ENCODE measurements at places on chromosomes 6 and 20.

DNA sequence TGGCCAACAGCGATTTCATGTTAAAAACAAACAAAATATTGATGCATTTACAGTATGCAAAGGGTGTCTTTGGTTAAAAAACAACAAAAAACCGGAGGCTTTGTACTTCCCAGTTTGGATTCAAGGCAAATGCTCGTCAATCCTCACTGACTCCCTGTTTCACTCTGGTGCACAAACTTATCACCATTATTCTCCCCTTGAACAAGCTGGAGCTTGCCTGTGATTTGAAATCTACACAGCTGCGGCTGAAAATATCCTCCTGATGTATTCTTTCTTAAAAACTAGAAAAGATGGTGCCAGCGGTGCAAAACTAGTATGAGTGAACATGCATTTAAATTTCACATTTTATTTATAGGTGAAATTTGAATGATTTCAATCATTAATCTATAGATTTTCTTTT lies 3.3 kb downstream of the PERP start:
- DNase-seq, result no peak

DNA sequence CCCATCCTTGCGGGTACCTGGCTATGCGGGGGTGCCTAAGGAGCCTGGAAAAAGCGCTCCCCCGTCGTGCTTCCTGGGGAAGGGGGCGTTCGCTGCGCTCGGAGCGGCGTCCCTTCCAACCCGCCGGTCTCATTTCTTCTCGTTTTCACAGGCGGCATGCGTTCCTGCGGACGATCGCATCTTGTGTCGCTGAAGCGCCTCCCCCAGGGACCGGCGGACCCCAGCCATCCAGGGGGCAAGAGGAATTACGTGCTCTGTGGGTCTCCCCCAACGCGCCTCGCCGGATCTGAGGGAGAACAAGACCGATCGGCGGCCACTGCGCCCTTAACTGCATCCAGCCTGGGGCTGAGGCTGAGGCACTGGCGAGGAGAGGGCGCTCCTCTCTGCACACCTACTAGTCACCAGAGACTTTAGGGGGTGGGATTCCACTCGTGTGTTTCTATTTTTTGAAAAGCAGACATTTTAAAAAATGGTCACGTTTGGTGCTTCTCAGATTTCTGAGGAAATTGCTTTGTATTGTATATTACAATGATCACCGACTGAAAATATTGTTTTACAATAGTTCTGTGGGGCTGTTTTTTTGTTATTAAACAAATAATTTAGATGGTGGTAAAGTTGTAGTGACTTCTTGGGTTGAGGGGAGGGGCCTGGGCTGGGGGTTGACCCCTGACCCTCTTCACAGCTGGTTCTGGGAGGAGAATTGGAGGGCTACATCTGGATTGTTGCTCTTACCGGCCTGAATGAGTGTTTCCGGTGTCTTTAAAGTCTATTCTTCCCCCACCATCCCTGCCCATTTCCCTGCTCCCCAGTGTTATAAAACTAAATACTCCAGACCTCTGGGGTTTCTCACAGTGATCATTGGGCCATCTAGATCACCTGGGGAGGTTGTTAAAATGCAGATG lies 1.1 kb downstream of the ID1 start:
- no peak for DNase-seq

- DNase-seq, result no peak
Measured at GRCh38 chr6:127436578-127437110, 22.5 kb downstream of the KIAA0408 start.

GRCh38 chr6:44921798-44922197 lies 406.3 kb upstream of the RUNX2 start:
- DNase-seq, result no peak

DNA sequence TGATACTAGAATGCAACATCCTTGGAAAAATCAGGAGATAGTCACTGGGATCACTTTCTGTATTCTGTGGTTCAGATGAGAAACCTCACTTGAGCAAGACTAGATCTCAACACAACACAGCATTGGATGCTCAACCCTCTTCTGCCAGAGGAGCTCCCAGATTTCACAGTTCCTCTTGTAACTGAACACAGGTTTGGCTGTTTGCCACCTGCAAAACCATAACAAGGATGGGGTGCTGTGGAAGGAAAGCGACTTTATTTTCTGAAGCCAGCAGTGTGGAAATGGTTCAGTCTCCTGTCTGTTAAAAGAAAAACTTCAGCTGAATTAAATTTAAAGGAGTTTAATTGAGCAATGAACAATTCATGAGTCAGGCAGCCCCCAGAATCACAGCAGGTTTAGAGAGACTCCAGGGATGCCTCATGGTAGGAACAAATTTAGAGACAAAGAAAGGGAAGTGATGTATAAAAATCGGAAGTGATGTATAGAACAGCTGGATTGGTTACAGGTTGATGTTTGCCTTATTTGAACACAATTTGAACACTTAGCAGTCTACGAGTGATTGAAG lies 149.9 kb upstream of the UST start:
- DNase-seq, result no peak

GRCh38 chr20:48944663-48945297 lies 23.3 kb downstream of the ARFGEF2 start:
- no peak for DNase-seq

DNA sequence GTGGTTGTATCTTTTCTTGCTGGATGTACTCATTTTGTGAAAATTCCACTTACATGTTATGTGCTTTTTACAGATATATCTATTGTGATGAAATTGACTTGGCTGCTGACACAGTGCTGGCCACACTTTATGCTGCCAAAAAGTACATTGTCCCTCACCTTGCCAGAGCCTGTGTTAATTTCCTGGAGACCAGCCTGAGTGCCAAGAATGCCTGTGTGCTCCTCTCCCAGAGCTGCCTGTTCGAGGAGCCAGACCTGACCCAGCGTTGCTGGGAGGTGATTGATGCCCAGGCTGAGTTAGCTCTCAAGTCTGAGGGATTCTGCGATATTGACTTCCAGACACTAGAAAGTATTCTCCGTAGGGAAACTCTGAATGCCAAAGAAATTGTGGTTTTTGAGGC lies 4.9 kb downstream of the BTBD3 start:
- no peak for DNase-seq

GRCh38 chr6:137224799-137225198 lies 5.6 kb upstream of the IFNGR1 start:
- DNase-seq, result no peak

- DNase-seq, result no peak
Measured at GRCh38 chr6:65113581-65113980, 593.4 kb downstream of the EYS start.

DNA sequence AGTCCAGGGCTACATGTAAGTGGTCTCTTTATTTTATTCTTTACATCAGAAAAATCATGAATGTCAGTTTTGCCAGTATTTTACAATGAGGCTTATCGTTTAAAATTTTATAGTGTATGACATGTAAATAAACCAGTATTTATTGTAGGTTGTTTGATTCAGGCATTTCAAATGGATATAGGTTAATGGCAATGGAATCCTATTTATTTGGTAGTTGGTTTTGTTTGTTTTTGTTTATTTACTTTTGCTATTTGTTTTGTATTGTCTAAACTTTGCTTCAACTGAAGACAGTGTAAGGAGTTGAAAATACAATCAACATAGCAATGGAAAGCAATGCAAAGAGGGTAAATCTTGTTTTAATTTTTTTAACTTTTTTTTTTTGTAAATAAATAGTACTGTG lies 119.0 kb upstream of the SAMD5 start:
- no peak for DNase-seq

DNA sequence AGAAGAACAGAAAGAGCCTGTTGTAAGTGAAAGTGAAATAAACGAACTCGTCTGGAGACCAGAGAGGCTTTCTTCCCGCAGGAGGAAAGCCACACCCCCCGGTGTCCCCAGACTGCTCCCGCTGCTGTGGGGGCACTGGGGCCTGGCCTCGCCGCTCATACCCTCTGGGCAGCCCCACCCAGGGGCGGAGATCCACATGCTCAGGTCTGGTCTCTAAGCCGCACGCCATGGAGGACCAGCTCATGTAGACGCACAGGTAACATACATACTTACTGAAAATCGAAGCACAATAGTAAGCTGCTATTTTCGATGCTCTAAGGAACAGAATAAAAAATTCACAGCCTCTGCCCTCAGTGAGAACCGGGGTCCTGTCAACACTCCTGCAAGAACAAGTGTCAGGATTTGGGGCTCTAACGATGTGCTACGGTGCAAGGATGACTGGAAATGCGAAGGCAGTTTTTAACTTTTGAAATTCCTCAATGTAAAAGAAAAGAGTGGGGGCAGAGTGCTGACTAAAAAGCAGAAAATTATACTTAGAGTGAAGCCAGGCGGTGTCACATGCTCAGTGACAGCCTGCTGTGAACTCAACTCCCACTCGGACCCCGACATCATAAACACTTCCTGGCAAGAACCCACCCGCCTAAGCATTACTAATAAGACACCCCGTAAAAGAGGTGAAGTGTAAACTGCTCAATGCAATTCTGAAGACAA lies 110.5 kb downstream of the IRF4 start:
- peak; percentile 64 for DNase-seq

DNA sequence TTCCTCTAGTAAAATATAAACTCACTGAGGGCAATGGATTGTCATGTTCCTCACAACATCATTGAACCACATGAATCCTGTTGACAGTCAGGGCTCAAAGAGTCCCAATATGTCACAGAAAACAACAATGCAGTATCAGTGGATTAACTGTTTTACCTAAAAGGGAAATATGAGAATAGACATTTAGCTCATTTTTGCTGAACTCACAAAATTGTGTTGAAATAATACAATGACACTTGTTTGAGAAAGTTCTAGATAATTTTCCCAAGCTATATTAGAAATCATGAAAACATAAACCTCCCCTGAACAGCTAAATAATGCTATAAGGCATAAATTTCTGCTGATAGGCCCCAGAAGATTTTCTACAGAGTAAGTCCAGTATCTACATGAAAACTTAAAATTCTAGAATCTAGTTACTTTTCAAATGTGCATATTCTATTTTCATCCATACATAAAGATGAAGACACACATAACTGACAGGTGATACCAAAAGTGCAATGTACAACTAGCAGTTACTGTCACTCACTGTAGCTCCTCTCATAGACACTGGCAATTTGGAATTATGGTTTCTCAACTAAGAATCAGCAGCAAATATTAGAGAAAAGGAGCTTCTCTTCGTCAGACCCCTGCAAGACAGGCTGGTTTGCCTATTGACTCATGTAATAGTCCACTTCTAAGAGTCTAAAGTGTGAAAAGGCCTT lies 269.9 kb downstream of the PTPRK start:
- no peak for DNase-seq

DNA sequence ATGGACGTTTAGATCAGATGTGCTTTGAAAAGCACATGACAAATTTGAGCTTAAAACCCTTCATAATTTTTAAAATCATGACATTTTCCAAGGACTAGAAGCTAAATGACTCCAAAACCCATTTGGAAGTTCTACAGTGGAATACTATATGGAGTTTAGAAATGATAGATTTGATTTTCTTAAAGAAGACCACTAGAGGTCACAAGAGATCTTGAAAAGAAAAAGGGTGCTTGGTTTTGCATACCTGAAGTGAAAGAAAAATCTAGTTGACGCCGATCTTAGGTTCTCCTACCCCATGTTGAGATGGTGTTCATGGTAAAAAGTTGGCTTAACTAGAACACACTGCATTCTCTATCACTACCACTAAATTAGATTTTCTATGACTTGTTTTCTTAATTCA lies 31.5 kb downstream of the CFAP61 start:
- no peak for DNase-seq

- DNase-seq, result no peak
Measured at GRCh38 chr6:13177664-13178063, 150.7 kb downstream of the TBC1D7 start.

DNA sequence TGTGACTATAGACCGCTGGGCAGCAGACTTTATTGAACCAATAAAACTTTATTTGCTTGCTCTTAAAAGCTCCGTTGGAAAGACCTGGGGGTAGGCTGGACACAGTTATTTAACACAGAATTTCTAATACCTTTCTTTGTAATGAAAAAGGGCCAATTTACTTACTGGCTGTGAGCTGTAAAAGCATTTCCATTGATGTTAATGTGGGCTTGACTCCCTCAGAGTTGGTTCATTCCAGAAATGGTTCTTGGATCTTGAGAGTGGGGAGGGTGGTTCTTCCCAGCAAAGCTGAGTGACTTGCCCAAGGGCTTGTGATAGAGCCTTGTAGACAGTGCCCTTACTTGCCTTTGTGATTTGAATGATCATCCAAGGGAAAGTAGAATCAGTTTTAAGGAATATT lies 100.6 kb downstream of the SOX4 start:
- DNase-seq, result no peak

DNA sequence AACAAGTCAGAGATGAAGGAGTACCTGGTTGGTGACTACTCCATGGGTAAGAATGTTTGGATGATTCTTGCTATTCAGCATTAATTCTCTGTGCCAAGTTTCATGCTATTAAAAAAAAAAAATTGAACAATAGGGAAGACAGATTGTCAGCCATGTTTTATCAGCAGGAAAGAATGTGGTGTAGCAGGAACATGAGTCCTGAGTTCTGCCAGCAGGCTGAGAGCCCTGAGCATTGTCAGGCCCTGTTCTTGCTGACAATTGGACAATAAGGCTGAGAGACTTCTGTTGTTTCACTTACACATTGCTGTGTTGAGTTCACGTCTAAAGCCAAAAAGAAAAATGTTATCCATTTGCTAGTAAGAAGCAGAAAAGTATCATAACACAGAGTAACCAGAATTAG lies 70.4 kb upstream of the SMIM28 start:
- DNase-seq, result no peak

GRCh38 chr20:62025832-62026563 lies 39.7 kb downstream of the TAF4 start:
- DNase-seq, result no peak

DNA sequence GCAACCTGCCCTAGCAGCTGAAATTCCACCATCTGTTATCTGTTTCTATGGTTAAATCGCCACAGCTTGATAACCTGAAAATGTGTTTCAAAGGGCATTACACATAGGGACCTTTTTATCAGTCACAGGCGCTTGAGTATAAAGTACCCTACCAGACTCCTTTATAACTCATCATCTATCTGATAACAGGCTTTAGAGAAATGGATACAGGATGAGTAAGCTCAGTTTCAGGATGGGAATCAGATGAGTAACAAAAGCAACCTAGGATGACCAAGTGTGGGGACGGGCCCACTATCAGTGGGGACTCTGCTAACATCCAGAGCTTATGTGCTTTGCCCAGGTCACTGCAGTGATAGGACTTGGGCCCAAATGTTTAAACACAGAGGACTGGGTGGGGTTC lies 75.6 kb downstream of the PRND start:
- no peak for DNase-seq

GRCh38 chr6:150729188-150729748 lies 129.6 kb downstream of the PLEKHG1 start:
- no peak for DNase-seq

Data from stimulated activated CD8-positive, alpha-beta memory T cell treated with anti-CD3 and anti-CD28 coated beads, Interleukin-15, amount 100 ng/mL, for 48 hours (primary cell).